ENCODE measurements at places on chromosomes 3 and 15.

GRCh38 chr3:169907476-169907875, 3.9 kb upstream of the SAMD7 start:
- no peak for DNase-seq

DNA sequence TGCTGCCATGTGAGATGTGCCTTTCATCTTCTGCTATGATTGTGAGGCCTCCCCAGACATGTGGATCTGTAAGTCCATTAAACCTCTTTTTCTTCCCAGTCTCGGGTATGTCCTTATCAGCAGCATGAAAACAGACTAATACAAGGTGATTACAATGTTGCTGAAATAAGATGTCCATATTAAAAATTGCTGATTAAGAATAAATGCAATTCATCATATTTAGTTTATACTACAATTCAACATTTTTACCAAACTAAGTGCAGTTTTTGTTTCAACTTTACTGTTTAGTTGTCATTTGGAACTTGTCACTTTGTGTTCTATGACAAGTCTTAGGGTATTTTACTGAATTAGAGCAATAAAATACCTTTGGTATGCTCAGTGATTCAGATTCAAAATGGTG, 127.6 kb upstream of the TMCO5A start:
- no peak for DNase-seq

DNA sequence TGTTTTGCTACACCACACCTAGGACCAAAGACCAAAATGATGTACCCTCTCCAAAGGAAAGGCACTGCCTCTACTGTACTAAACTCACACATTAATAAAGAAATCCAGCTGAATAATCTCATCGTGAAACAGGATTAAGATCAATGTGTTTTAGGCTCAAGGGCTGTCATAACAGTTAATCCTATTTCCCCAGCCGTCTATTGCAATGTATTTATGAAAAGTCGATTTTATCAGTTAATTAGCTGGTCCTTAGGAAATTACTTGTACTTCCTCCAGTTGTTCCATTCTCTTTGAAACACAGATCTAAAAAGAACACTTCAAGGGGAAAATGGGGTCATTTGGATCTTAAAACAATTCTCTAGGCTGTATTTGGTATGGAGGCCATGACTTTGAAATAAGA, 8.5 kb downstream of the ETV5 start:
- no peak for DNase-seq

DNA sequence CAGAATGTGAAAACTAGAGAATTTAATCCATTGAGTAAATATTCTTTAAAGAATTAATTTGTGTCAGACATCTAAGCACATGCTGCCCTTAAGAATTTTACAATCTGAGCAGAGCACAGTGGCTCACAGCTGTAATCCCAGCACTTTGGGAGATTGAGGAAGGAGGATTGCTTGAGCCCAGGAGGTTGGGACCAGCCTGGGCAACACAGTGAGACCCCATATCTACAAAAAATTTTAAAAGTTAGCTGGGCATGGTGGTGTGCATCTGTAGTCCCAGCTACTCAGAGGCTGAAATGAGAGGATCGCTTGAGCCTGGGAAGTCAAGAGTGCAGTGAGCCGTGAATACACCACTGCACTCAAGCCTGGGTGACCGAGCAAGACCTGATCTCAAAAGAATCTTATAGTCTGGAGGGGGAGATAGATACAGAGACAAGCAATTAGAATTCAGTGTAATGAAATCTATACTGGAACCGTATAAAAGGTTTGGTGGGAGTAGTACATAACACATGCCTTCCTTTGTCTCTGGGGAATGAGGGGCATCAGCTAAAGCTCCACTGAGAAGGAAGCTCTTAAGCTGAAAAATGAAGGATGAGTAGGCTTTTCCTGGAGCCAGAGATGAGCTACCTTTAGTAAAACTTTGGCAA, 21.2 kb downstream of the ATP11B start:
- no peak for DNase-seq

- no peak for DNase-seq
Observed at GRCh38 chr3:147358144-147358992, 48.0 kb downstream of the ZIC4 start.

- DNase-seq: no peak
Observed at GRCh38 chr15:39851500-39852092, 68.5 kb downstream of the GPR176 start.

DNA sequence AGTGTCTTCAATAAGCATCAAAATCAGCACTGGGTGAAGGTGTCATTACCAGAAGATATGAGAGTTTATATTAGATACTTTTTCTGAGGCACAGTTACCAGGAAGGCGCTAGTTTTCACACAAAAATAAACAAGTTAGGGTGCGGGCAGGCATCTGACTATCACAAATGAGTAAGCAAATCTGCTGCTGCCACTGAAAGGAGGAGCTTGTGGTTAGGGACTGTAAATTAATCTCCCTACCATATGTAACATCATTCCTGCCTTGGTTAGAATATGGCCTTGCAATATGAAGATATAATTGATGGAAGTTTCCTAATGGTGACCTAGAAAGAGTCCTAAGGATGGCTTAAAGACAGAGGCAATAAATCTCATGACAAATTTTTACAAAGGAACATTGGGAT, 19.5 kb upstream of the EID1 start:
- DNase-seq: no peak

DNA sequence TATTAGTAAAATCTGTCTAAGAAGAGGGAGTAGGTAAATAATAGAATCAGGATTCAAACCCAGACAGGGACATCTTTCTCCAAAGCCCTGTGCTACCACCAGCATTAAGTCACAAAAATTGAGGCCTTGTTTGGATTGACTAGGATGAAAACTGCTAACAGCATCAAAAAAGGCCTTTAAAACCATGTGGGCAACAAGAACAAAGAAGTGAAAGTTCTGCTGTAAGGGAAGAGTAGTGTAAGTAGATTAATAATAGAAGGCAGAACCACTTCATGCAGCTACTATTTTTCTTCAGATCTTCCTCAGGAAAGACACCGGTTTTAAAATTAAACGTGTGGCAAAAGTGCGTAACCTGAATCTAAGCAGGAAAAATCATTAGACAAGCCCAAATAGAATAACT, 15.3 kb upstream of the KBTBD12 start:
- DNase-seq: no peak

- no peak for DNase-seq
Observed at GRCh38 chr3:71388535-71389120, 194.9 kb downstream of the FOXP1 start.

- DNase-seq: no peak
Observed at GRCh38 chr3:123421353-123422174, 27.3 kb downstream of the ADCY5 start.

- no peak for DNase-seq
Observed at GRCh38 chr15:32682569-32682968, 35.2 kb upstream of the GREM1 start.

GRCh38 chr3:66444146-66444644, 56.6 kb downstream of the LRIG1 start:
- DNase-seq: no peak

GRCh38 chr3:136283627-136284026, 33.5 kb downstream of the PCCB start:
- no peak for DNase-seq

- DNase-seq: no peak
Observed at GRCh38 chr3:42161050-42161935, 70.1 kb downstream of the TRAK1 start.

DNA sequence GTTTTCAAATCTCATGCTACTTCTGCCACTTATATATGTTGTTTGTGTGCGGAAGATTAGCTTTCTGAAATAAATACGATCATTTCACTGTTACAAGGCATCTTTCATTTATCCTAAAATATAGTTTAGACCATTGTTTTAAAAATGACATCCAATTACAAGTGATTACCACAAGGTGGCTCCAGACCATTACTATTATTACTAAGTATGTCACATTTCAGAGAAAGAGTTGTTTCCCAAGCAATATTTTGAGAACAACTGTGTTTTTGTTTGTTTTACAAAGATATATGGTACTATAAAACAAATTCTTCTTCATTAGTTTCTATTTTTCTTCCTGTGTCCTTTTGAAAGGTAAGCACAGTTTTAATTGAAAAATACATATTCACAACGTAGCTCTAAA, 136.0 kb upstream of the RAP2B start:
- no peak for DNase-seq

- DNase-seq: no peak
Observed at GRCh38 chr3:114114719-114115118, 58.2 kb downstream of the QTRT2 start.

DNA sequence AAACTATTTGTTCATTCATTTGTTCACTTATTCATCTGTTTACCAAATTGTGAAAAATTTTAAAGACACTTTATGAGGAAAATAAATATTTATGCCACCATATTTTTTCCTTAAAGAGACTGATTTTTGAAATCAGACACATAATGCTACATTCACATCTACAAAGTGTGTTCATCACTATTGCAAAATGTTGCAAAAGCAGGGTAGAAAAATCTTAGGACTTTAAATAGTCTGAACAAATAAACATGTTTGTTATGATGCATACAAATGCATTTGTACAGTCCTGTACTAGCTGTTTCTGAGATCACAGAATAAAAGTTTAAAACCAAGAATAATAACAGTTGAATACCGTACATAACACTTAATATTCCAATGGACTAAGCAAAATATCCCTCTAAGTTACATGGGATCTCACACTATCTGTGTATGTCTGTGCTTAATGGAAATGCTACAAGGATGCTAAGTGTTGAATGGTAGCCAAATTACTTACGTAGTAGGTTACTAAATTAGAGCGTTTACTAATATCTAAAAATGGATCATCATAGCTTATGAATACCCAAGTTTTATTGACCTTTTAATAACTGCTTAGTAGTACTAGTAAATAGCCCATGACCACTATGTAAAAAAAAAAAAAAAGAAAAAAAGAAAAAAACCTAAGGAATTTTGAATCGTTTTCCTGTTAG, 25.1 kb downstream of the ATP11B start:
- DNase-seq: no peak

DNA sequence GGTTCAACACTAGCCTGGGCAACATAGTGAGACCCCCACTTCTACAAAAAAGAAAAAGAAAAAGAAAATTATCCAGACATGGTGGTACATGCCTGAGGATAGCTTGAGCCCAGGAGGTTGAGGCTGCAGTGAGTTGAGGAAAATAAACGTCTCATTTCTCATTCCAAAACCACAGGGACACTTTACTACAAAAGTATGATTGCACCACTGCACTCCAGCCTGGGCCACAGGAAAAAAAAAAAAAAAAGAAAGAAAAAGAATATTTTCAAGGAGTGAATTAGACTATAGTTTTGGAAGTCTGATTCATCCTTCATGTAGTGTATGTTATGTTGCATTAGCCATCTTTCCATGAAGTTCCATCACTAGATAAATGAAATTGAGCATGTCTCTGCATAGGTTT, 149.5 kb upstream of the THBS1 start:
- no peak for DNase-seq

- no peak for DNase-seq
Observed at GRCh38 chr3:198071602-198072287, 111.7 kb downstream of the LMLN start.

- DNase-seq: no peak
Observed at GRCh38 chr3:181313335-181313734, 323.8 kb upstream of the DNAJC19 start.

- no peak for DNase-seq
Observed at GRCh38 chr15:35741395-35741794, 195.4 kb upstream of the DPH6 start.

GRCh38 chr3:39250116-39250747, 29.6 kb downstream of the CX3CR1 start:
- DNase-seq: no peak

- DNase-seq: no peak
Observed at GRCh38 chr3:149384911-149385321, 7.5 kb upstream of the TM4SF1 start.

- no peak for DNase-seq
Observed at GRCh38 chr3:127911421-127911931, 3.6 kb upstream of the KBTBD12 start.

DNA sequence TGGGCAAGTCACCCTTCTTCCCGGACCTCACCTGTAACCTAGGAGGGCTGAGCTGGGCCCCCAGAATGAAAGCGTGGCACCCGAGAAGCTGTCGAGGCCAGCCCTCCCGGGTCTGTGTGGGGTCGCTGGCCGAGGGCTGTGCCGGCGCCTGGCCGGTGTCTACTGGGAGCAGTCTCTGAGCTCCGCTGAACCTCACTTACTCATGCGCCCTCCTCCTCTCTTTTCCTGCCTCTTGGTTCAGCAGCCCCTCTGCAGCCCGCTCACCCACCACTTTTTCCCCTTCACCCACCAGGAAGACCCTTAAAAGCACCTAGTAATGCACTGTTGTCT, 419 bp downstream of the HYKK start:
- DNase-seq: no peak

- no peak for DNase-seq
Observed at GRCh38 chr3:144272680-144273079, 301.1 kb downstream of the DIPK2A start.

- no peak for DNase-seq
Observed at GRCh38 chr3:141707741-141708203, 30.3 kb upstream of the RNF7 start.

- no peak for DNase-seq
Observed at GRCh38 chr3:142709207-142709606, 14.6 kb upstream of the TRPC1 start.

DNA sequence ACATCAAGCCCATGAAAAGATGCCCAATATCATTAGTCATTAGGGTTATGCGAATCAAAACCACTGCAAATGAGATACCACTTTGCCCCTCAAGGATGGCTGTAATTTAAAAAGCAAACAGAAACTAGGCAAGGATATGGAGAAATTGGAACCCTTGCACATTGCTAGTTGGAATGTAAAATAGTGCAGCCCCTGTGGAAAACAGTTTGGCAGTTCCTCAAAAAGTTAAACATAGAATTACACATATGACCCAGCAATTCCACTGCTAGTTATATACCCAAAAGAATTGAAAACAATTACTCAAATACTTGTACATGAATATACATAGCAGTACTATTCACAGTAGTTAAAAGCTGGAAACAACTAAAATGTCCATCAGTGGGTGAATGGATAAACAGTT, 186.8 kb upstream of the CGNL1 start:
- DNase-seq: no peak

DNA sequence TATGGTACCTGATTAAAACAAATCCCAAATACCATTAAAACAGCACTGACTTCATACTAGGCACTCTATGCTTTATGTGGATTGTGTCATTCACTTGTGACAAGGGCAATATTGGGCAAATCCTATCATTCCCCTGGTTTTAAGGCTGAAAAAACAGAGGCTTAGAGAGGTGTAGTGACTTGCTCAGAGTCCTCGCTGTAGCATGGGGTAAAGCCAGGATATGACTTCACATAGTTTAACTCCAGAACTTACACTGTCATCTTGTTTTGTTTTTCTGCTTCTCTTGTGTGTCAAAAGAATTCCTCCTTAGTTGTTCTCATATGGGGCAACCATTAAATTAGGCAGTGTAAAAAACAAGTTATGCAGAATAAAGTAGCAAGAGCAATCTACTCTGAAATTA, 40.3 kb upstream of the ICE2 start:
- DNase-seq: no peak

DNA sequence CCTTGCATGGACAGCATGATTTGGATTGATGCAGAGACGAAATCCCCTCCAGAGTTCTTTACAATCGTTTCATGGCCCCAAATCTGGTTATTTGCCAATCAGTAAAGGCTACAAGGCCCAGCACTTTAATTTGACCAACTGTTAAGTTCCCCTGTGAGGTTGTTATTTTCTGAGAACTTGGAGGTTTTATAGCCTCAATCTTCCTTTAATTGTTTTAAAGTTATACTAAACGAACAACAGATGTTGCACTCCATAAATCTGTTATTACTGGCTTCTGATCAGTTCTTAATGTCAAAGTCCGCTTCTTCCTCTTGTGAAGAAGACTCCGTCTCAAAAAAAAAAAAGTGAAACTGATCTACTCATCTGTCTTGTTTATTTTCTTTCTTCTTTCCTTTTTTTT, 30.8 kb downstream of the LARP6 start:
- no peak for DNase-seq

GRCh38 chr15:70319466-70319865, 221.7 kb upstream of the TLE3 start:
- no peak for DNase-seq
